Stimulated activated CD4-positive, alpha-beta T cell treated with anti-CD3 and anti-CD28 coated beads, Interleukin-15, amount 100 ng/mL, for 1 hour (primary cell): ENCODE measurements at places on chromosomes 1 and 21.

GRCh38 chr1:58779801-58780382, 4.0 kb downstream of the JUN start:
- no peak for DNase-seq

DNA sequence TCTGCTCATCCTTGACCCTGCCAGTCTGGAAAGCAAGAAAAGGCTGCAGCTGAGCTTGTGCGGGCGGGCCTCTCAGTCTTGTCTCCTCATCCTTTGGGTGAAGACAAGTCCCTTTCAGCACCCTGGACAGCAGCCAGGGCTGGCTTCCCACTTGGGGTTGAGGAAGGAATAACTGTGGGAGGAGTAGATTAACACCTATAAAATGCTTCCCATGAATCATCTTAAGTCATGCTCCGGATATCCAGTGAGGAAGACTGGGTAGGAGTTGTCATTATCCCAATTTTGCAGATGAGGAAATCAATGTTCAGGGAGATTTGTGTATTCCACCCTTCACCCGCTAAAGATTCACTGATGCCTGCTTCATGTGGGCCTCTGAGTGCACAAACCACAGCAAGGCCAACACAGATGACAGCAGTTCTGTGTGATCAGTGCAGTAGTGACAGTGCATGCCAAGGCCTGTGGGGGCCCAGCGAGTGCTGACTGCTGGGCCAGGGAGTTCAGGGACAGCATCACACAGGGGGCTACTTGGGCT, 20.1 kb upstream of the COL16A1 start:
- DNase-seq, result no peak

DNA sequence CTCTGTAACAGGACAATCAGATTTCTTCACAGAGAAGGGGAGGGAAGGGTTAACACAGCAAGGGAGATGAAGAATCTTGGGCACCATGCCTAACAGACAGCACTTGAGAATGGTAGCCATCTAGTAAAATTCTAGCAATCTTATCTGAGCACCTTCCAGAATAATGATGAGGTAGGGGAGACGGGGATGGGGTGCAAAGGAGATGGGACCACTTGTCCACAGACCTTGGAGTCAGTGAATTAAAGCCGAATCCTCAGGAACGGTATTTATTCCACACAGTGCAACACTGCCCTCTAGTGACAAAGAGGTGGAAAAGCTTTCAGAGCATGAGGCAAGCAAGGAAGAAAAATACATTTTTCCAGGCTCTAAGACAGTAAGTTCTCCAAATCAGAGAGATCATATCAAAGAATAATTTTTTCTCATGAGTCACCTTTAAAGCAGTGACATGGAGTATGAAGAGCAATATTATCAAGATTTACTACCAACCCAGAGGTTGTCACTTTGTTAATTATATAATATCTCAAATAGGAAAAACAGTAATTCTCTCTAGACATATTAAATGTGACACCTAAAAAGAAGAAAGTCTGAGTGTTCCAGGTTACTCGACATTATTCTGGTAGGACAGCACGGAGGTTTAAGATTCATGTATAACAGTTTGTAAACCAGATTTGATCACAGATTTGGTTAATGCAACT, 43.3 kb upstream of the LPAR3 start:
- no peak for DNase-seq

GRCh38 chr21:35543746-35544145, 494.6 kb upstream of the RUNX1 start:
- no peak for DNase-seq

GRCh38 chr1:10599194-10599861, 124.6 kb downstream of the PEX14 start:
- no peak for DNase-seq

DNA sequence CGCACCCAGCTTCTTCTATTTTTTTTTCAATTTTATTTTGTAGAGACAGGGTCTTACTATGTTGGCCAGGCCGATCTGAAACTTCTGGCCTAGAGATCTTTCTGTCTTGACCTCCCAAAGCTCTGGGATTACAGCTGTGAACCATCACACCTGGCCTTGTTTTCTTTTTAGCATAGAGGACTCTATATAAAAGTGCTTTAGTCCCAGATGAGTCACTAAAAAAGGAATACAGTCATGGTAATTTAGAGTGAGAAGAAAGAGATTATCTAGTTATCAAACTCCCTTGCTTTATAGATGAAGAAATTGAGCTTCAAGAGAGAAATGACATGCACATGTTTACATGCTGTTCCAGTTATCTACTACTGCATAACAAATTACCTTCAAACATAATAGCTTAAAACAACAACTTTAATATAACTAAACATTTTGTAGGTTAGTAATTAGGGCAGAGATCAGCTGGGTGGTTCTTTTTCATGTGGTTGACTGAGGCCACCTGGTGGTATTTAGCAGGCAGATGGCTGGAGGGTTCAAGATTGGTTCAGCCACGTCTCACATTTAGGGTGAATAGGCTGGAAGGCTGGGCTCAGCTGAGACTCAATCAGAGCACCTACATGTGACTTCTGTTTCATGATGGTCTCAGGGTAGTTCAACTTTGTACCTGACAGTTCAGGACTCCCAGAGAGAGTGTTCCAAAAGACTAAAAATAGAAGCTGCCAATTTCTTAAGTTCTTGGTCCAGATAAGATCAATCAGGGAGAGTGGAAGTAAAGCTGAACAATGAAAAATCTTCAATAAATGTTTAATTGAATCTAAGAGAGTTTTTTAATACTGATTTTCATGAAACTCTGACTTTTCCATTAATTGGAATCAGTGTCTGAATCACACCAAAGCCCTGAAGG, 16.9 kb upstream of the MTF2 start:
- DNase-seq, result no peak

DNA sequence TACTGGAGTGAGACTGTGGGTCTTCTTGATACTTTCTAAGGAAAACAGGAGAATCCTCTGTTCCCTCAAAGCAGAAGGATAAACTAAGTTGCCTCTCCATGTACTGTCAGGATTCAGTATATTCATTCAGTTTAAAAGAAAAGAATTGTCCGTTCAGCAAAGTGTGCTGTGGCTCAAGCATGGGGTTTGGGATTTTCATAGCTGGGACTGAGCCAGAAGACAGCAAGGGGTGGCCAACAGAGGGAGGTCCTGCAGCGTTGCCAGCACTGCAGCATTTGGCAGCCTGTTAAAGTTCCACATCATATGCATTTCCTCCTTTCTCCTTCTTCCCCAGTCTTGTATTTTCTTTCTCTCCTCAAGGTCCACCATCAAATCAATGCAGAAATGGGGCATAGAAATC, 75.1 kb downstream of the DTL start:
- DNase-seq, result no peak

DNA sequence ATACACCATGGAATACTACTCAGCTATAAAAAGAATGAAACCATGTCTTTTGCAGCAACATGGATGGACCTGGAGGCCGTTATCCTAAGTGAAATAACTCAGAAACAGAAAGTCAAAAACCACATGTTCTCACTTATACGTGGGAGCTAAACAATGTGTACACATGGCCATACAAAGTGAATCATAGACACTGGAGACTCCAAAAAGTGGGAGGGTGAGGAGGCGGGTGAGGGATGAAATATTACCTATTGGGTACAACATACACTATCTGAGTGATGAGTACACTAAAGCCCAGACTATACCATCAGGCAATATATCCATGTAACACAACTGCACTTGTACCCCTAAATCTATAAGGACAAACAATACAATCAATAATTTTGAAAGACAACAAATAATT, 39.5 kb upstream of the FAM20B start:
- no peak for DNase-seq

- DNase-seq, result no peak
Observed at GRCh38 chr1:68213843-68214242, 18.5 kb downstream of the WLS start.

DNA sequence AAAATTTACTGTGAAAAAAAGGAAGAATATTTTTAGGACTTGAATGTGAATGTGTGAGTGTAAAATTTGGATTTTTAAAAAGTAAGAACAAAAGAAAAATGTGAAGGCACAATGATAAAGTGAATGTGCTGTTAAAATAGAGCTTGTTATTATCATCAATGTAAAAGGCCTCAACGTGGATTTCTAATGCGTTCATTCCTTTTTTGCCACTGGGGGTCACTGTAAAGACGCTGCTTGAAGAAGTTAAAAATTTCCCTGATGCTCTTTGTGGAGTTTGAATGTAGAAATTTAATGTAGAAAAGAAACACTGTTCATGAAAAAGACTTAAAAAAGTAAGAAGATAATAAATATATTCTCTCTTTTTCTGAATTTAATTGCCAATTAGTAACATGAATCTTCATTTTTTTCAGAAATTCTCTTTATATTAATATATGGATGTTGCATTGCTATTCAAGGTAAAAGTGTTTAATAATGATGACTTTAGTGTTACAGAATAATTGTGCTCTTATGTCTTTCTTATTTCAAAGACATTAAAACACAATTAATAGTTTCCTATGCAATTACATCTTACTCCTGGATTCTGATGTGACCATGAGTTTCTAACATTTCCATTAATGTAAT, 161.5 kb downstream of the DNM3 start:
- no peak for DNase-seq

GRCh38 chr1:74969566-74970135, 164.5 kb upstream of the LHX8 start:
- DNase-seq, result no peak

- DNase-seq, result no peak
Observed at GRCh38 chr1:4655674-4656532, 1.5 kb downstream of the AJAP1 start.

DNA sequence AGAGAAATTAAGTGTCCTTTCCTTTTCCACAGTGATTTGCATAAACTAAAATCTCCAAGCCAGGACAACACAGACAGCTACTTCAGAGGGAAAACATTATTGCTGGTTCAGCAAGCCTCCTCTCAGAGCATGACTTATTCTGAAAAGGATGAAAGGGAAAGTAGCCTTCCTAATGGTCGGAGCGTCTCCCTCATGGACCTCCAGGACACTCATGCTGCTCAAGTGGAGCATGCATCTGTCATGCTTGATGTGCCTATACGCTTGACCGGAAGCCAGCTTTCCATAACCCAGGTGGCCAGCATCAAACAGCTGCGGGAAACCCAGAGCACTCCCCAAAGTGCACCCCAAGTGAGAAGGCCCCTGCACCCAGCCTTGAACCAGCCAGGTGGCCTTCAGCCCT, 39.1 kb downstream of the CLEC20A start:
- no peak for DNase-seq

DNA sequence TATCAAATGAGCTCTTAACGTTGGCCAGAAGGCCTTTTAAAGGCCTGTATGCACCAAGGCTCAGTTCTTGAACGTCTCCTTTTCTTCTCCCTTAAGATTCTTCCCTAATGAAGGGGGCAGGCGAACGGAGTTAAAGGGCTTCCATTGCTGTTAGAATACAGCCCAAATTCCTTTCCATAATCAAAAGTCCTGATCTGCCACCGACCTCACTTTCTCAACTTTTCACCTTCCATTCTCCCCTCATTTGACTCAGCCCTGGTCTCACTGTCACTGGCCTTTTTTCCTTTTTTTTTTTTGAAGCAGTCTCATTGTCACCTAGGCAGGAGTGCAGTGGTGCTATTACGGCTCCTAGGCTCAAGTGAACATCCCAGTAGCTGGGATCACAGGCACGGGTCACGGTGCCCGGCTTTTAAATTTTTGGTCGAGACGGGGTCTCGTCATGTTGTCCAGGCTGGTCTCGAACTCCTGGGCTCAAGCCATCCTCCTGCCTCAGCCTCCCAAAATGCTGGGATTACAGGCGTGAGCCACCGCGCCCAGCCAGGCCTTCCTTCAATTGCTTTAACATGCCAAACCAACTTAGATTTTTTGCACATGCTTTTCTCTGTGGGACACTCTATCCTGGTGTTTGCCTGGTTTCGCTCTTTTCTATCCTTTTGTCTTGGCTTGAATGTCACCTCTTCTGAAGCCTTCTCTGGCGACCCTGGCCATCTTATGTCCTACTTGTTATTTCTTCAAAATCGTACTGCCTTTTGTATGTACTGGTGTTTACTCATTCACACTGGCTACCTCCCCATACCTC, 612 bp upstream of the CMPK1 start:
- no peak for DNase-seq

GRCh38 chr1:163709636-163710035, 387.9 kb downstream of the NUF2 start:
- DNase-seq, result no peak

DNA sequence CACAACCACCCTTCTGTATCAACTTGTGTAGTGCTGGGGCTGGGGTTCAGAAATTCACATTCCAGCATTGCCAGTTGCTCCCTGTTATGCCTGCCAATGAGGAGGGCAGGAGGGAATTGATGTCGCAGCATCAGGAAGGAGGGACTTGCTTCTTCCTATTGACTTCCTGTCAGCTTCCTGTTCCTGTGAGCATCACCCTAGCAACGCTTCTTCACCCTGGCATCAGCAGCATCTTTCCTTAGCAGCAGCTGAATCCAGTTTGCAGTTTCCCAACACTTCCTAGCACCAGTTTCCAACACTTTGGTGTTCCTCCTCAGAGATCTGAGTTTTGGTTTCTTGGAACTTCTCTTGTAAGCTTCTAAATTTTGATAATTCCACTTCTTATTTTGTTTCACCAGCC, 8.9 kb upstream of the TRIM62 start:
- no peak for DNase-seq

DNA sequence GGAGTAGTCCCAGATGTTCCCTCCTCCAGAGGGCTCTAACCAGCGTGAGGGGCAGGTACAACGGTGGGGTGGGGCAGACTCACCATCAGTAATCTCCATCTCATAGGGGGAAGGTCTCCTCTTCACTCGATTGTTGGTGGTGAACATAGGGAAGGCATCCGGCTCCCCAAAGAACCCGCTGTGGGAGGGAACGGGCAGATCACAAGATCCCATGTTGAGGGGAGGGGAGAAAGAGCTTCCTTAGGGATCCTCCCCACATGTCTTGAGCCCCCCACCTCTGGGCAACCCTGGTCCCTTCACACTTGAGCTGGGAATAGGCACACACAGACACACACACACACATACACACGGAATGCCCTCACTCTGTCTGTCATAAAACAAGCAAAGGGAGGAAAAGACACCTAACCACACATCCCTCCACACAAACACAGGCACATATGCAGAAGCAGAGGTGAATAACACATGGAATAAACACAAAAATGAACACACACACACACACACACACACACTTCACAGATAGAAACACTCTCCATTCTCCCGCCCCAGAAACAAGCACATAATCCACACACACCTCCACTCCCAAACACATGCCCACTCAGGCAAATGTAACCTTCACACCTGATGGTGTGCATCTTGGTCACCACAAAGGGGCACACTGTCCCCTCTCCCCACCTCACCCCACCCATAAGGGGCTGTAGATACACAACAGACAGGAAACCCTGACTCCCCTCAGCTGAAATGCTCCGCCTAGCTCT, 7.9 kb downstream of the TAL1 start:
- DNase-seq, result no peak
